Temporal lobe (tissue), 4 donors: ENCODE measurements at places on chromosomes 2 and 18. TPM values are rescaled to one million over a fixed set of nuclear protein-coding genes. Genes with fewer than 3 reads are reported as not detected.

Gene UGT1A4
- not detected for total RNA-seq

Gene MC4R
- total RNA-seq = 1.2 TPM

Gene TUBA3E
- not detected for total RNA-seq

Gene CYTIP
- total RNA-seq = 2.0 TPM

Gene BOLL
- total RNA-seq = not detected
